Pancreas (tissue), 10 donors: ENCODE measurements at places on chromosomes 16 and 17. TPM values are rescaled to one million over a fixed set of nuclear protein-coding genes. Genes with fewer than 3 reads are reported as not detected.

The C17orf58 gene
- total RNA-seq = 5.5 TPM

The PRPSAP2 gene
- 22.3 TPM for total RNA-seq

The CD7 gene
- 0.42 TPM for total RNA-seq

The CDRT15 gene
- total RNA-seq = not detected

The KRT39 gene
- total RNA-seq = not detected

The APOH gene
- 8.8 TPM for total RNA-seq

The G6PC1 gene
- 0.19 TPM for total RNA-seq

The KRT33B gene
- total RNA-seq = not detected

The ZNF747 gene
- total RNA-seq = 6.0 TPM
